Activated T-cell treated with anti-CD3 and anti-CD28 coated beads for 1 hour (primary cell): ENCODE measurements at places on chromosomes 4 and X.

- DNase-seq: no peak
Observed at GRCh38 chrX:8147226-8147625, 23.8 kb downstream of the VCX2 start.

DNA sequence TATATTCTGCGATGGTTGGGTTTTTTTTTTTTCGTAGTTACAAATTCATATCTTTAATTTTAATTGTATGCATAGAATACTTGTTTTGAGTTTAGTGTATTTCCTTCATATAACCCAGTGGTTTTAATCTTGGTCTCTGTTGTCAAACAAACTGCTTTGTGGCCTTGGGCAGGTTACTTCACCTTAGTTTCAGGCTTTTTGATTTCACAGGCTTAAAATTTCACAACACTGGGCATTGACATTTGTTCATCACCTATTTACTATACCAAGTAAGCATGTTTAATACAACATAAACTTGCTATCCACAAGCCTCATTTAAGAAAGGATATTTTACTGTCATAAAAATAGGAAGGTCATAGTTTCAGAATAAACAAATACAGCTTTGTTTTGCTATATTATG lies 14.7 kb downstream of the RAPGEF2 start:
- no peak for DNase-seq

DNA sequence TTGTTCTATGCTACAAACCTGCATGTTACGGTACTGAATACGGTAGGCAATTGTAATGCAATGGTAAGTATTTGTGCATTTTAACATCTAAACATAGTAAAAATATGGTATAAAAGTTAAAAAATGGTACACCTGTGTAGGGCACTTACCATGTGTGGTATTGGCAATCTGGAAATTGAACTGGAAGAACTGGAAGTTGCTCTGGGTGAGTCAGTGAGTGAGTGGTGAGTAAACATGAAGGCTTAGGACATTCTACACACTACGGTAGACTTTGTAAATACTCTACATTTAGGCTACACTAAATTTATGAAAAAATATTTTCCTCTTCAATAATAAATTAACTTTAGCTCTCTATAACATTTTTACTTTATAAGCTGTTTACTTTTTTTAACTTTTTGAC lies 78.9 kb downstream of the RRAGB start:
- DNase-seq: no peak

DNA sequence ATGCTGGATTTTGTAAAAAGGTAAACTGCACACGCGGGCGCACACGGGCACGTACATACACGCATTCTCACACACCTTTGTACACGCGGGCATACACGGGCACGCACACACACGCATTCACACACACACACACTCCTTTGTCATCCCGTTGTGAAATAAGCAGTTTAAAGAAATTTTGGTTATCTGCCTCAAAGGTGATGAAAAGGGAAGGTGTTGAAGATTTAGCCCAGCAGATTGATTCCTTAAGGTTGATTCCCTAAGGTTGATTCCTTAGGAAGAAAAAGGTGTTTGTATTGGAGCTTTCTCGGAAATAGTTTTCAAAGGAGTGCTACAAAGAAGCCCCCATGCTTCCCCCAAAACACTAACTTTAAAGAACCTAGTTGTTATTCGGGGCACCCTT lies 693 bp downstream of the ATP10D start:
- DNase-seq: no peak

- no peak for DNase-seq
Observed at GRCh38 chr4:108446556-108446955, 173.8 kb upstream of the RPL34 start.

DNA sequence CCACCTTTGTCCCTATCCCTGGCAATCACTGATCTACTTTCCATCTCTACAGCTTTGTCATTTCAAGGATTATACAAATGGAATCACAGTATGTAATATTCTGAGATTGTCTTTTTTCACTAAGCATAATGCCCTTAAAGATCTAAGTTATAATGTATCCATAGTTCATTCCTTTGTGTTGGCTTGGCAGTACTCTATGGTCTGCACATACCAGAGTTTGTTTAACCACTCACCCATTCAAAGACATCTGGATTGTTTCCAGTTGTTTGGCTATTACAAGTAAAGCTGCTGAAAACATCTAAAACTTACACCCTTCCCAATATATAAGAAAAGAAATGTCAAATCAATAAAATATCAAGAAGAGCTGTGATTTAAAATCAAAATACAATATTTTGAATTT lies 26.0 kb upstream of the AWAT1 start:
- DNase-seq: no peak

DNA sequence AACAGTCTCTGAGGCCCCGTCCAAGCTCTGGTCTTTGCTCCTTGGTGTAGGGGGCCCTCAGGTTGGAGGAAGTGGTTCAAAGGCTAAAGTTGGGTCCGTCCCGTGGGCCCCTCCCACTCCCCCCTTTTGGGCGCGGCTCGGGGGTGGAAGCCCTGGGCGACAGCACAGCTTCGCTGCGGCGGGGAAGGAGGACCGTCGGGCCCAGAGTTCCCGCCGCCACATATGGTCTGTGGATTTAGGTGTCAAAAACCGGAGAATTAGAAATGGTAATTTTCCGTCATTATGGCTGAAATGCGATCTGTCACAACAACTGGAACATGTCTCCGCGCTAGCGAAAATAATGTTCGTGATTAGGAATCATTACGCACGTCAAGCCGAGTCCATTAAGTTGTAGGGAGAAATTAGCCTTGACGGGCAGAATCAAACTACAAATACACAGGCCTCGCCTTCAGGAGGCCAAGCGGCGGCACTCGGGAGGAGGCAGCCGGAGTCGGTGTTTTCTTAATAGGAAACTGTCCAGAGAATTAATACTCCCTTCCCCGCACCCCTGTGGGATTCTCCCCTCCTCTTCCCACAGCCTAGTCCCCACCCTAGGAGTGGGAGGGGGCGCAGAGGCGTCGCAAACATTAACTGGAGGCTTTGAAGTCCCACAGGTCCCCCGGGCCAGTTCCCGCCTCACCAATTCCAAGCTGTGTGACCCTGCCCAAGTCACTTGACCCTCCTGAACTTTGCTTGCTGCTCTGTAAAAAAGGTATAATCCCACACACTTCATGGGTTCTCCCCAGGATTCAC lies 15.0 kb downstream of the NKX3-2 start:
- no peak for DNase-seq
